ENCODE measurements at places on chromosomes 1 and 21.

GRCh38 chr21:37566790-37567615 lies 200.4 kb downstream of the DYRK1A start:
- no peak for DNase-seq

DNA sequence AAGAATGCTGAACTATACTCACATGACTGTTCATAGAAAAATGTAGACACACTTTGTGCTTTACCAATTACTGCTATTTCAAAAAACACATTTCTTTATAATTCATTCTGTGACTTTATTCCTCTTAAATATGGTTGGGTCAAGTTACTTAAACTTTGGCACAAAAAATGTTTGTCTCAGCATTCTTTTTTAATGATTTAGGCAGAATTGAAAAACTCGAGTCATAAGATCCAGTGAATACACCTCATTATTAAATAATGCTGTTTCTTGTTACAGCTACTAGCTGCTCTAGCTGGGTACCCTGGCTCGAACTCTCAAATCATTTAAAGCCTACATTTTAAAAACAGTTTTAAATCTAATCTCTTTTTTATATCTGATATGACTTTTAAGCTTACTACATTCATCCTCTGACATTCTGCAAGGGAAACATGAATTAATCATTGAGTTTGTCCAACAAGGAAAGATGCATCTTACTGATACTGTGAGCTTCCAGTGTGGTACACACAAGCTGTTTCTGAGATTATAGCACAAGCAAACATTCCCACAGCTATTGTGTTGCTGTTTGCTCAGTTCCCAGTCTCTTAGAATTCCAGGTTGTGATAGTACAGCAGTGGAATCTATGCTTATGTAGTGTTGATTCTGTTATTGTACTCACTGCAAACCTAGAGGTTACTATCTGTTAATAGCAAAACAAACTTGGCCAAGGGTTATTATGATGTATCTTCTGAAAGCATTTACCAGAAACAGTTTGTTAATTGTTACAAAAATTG lies 746.5 kb downstream of the USP25 start:
- DNase-seq = peak; percentile 11

DNA sequence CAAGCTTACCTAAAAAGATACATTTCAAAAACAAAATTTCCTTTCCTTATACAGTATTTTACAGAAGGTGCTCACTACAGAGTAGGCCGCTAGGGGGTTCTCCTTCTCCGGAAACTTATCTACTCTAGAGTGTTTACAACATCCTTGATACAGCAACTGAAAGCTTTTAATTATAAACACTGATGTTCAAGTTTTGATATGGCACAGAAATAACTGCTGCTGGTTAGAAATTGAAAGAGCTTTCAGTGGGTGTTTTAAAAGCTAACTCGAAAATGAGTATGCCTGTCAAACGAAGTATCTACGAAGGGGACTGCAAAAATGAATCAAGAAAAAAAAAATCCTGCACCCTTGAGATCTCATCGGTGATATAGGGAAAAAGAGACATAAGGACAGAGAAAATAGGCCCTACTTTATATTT lies 1.0 kb downstream of the YOD1 start:
- peak; percentile 45 for DNase-seq

DNA sequence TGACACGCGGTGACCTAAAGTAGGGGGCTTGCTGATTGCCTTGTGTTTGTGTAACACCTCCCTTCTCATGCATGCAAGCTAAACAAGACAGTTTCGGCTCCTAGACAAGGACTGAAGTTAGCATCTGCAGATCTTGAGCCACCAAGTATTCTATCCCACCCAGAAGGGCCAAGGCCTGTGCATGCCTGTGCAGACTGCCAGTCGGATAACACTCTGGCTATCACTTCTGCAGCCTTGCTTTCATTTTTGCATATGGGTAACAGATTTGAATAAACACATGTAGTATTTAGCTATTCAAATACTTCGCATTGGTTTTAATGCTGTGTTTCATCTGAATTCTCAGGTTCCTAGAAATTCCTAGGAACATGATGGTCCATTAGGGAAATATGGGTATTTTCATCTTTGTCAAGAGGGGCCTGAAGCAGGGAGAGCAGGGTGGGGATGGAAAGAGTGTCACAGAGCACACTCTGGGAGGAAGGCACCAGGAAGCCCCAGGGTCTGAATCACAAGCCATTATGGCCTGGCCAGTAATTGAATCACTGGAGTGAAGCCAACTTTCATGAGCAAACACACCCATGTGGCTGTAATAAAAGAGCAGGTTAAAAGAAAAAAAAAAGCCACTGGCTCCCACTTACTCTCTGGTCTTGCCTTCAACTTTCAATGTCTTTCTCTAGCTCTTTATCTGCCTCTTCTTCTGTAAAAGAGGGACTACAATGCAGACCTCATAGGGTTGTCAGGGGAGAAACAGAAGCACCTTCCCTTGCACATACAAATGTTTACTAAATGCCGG lies 28.3 kb downstream of the GADD45A start:
- DNase-seq = peak; percentile 89

- DNase-seq = no peak
Observed at GRCh38 chr1:23923592-23924499, 10.7 kb upstream of the CNR2 start.

GRCh38 chr21:44503901-44504399 lies 36.0 kb downstream of the KRTAP10-1 start:
- DNase-seq = no peak

- DNase-seq = peak; percentile 56
Observed at GRCh38 chr21:29490016-29490415, 191.3 kb downstream of the BACH1 start.

DNA sequence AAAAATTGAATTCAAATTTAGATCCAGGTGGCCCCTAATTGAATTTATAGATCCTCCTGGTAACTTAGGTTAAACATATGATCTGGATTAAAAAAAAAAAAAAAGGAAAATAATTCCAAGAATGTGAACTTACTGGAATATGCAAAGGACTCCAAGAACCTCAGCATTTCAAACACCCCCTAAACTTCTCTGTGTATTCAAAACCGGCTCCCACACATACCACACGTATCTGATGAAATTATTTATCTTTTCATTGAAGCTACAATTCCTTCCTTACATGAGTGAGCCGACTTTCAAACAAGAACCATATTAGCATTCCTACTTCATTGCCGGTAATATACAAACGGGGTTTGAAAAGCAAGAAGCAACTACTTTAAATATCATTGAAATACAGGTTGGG lies 61.4 kb upstream of the FMN2 start:
- DNase-seq = peak; percentile 86

DNA sequence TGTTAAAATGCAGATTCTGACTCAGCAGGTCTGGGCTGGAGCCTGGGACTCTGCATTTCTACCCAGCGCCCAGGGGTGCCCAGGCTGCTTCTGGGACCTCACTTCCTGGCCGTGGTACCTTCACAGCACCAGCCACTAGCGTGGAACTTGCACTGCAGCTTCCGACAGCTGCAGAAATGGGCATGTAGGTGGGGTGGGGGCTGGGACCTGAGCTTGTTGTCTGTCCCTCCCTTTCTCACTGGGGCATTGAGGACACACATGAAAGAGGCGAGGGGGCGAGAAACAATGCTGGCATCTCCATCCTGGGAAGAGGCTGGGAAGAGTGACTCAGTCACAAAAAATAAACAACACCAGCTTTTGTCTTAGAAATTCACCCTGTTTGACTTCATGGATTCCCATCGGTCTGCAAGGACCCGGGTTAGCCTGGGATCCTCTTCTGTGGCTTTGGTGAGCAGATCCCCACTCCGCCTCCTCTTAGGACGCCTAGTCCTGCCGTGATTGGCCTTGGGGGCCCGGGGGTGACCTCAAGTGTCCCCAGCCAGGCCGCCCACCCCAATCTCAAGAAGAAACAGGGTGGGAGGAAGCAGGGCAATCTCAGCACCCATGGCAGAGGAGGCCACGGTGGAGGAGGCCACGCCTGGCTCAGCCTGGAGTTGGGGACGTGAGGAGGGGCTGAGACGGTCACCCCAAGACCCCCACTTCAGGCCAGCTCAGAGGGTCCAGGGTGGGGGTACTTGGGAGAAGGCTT lies 29.9 kb upstream of the POFUT2 start:
- DNase-seq = no peak

DNA sequence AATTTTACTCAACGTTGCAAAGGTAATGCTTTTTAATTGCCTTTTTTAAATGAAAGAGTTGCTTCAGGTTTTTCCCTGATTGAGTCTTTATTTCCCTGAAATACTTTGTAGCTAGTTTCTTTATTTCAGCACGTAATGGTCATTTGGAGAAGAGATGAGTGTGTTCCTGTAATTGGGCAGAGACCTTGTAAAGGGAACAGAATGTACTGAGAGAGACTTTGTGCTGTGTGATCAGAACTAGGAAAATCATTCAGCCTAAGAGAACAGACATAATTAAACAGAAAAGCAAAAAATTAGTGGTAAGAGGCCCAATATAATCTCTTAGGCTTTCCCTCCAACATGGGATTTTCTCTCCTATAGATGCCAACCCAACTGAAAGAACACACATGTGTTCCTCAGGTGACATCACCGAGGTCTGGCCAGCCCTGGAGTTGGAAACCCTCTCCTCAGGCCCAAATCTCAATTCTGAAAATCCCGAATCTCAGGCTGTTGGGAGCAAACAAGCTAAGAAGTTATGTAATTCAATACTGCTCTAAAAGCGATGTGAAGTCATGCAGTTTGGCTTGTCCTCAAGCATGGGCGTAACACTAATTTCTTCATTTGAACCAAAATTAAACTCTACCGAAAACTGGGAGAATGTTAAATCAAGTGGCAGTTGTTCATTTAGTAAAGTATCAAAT lies 102.0 kb downstream of the TGFB2 start:
- no peak for DNase-seq

GRCh38 chr1:14949270-14949835 lies 204.2 kb upstream of the TMEM51 start:
- DNase-seq = no peak

DNA sequence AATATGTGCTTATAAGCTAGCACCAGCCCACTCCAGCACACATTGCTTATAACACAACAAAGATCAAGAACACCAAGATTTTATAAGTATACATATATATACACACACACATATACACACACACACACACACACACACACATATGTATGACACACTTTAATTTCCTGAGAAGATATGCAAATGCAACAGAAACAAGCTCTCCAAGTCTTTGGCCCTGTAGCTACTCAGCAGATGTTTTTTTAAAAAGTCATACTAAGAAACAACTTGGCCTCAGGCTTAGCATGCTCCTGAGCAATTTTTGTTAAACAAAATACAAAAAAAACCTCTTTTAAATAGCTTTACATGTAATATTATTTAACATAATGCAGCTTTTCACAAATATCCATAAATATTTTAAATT lies 11.1 kb downstream of the TNFSF18 start:
- no peak for DNase-seq

DNA sequence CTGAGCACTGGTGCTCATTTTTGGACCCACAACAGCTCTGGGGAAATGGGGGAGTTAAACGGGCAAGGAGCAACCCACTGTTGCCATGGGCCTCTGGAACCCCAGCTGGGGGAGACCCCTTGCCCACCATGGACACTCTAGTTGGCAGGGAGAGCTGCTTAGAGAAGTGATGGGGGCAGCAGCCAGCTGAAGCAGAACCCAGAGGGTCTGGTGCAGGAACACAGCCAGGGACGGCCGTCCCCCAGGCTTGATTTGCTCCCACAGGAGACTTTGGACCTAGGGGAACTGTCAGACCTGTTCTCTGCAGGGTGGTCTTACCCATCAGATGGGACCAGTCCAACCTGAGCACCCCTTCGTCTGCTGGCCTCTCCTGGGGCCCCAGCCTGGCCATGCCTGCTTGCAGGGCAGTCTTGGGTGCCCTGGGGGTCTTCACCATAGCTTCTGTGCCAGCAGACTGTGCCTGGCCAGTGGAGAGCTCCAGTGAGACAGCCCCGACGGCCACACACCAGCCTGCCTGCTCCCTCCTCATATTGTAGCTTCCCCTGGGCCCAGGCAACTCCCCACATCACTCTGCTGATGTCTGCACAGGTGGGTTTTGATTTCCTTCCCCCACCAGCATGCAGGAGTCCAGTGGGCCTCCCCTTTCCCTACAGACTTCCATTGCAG lies 11.3 kb downstream of the SPATC1L start:
- DNase-seq = no peak

DNA sequence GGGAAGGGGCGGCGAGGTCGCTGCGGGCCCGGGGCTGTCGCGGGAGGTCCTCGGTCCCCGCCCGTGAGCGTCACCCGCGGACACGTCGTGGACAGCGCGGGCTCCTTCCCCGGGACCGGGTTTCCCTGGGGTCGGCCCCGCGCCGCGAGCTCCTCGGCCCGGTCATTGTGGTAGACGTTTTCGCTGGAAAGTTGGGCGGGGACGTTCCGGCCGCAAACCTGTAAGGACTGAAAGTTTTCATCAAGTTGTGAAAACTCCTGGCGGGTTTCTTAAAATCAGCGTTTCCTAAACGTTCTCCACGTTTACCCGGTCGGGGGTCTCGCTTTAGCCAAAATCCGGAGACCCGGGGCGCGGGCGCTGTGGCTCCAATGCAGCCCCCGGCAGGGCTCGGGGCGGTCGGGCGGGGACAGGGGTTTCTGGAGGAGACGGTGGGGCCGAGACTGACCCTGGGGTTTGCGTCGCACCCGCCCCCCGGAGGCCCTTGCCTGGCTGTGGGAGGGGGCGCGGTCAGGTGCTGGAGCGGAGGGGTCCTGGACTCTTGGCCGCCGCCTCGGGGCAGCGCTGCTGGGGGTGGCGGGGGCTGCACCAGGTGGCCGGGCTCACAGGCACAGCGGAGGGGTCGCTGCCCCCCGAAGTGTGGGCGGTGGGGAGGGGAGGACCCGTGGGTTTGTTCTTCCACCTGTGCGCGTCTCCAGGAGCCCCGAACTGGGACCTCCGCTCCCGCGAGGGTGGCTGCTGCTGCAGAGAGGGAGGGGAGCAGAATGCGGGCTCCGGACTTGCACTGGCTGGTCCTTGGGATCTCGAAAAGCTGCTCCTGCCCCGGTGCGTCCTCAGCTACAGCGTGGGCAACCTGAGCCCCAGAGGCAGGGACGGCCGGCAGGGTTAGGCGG lies 827 bp downstream of the PRKCZ start:
- no peak for DNase-seq

- DNase-seq = no peak
Observed at GRCh38 chr1:221761354-221762002, 19.6 kb upstream of the DUSP10 start.

GRCh38 chr1:157087030-157087429 lies 12.6 kb downstream of the ETV3L start:
- DNase-seq = no peak

- DNase-seq = no peak
Observed at GRCh38 chr21:16634515-16634914, 878.3 kb upstream of the CXADR start.

GRCh38 chr1:241181471-241181870 lies 175.5 kb downstream of the RGS7 start:
- no peak for DNase-seq

DNA sequence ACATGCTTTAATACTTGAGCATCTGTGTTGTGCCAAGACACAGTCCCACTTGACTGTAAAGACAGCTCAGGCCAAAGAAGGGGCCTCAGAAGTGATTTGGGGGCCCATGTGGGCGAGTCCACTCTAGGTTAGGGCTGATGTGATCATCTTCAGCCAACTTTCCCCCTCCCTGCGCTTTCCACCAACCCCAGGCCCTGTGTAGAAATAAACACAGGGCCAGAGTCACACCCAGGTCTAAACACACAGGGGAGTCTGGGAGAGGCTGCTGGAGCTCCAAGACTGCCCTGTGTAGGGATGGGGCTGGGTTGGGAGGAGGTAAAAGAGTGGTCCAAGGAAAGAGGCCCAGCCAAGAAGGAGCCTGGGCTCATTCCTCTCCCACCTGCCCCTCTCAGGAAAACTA lies 2.5 kb upstream of the WNT2B start:
- no peak for DNase-seq
